ENCODE measurements at places on chromosomes 7 and 10.
A peak's percentile ranks its signal among the peaks of the same experiment; 100 is the strongest.

DNA sequence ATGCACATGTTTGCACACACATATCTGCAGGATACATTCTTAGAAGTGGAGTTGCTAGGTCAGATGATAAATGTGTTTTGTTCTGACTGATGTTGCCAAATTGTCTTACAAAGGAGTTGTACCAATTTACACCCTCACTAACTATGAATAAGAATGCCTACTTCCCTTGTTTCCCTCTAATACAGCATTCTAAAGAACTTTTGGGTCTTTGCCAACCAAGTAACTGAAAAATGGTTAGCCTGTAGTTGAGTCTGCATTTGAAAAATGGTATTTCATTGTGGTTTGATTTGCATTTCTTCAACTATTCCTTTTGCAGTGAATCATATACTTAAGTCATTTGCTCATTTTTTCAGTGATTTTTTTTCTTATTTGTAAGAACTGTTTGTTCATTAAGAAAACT is 48.4 kb downstream of the TMEM26 start:
- no peak for DNase-seq

- no peak for DNase-seq
Observed at GRCh38 chr10:84261236-84261915, 16.5 kb downstream of the RGR start.

DNA sequence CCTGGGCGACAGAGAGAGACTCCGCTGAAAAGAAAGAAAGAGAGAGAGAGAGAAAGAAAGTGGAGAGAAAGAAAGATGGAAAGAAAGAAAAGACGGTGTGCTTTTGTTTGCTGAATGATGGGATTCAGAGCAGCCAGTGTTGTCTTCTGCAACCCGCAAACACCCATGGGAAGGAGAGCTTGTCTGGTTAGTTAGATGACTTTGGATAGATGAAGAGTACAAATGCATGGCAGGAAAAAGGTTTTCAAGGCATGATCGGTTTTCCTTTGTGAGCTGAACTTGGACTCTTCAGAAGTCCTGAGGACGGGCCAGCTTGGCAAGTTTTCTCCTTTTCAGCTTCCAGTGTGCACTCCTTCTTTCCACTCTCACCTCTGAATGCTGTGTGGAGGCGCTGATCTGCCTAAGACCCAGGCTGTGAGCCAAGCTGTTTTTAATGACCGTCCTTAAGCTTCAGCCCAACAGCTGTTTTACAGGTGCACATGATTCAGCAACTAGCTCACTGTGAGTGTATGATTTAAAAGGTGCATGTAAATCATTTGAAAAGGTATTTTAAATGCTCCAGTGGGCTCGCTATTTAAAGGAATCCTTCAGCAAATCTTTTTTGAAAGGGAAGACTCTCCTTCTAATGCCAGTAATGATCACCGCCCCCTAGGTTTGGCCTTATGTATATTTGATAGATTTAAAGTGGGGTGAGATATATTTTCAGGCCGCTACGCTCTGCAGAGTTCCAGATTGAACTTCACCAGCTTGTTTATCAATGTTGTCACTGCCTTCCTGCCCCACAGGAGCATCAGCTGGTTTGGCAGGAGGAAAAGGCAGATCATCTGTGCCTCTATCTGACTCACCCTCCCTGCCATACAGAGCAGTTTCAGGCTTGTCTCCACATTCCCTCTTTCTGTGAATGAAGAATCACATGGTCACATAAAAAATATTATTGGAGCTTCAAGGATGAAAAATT is 115.0 kb downstream of the PLXDC2 start:
- peak; percentile 19 for DNase-seq

DNA sequence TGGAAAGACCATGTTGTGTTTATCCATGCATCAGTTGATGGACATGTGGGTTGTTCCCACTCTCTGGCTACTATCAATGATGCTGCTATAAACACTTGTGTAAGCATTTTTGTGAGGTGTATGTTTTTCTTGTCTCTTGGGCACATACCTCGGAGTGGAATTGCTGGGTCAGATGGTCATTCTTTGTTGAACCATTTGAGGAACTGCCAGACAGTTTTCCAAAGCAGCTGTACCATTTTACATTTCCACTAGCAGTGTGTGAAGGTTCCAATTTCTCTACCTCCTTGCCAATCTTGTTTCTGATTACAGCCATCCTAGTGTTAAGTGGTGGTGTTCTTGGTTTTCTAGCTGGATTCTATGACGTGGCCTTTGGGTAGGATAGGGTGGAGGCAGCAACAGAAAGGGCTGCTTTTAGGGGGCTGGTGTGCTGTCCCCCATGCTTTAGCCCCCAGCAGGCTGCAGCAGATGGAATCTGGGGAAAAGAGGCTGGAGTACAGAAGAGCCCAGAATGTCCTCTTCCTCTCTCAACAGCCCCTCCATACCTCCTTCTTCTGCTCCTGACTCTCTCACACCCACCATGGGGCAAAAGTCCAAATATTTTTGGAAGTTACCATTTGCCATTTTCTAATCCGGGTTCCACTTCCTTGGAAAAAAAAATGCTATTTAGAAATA is 352.7 kb downstream of the FRMD4A start:
- no peak for DNase-seq

GRCh38 chr10:113493882-113494301 is 59.0 kb upstream of the HABP2 start:
- no peak for DNase-seq

DNA sequence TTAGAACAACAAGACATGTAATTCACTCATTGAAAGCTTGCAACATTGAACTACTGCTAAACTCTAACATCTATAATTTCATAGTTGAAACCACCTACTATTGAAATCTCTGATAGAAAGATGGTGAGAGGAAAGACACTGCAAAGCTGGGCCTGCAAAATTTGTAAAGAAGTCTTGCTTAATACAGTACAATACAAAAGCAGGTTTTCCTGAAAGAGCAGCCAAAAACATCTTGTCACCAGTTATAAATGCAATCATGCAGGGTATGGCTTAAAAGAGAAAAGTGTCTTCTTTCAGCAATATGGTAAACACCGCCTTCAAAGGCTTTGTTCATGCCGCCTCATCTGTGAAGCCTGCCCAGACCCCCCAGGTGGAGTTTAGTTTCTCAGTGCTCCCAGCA is 109.2 kb downstream of the ANK3 start:
- DNase-seq: no peak

- DNase-seq: no peak
Observed at GRCh38 chr7:156999958-157000726, 10.3 kb downstream of the MNX1 start.

- DNase-seq: no peak
Observed at GRCh38 chr7:157566631-157567006, 229.8 kb downstream of the DNAJB6 start.

GRCh38 chr7:78683566-78683965 is 769.9 kb downstream of the MAGI2 start:
- DNase-seq: no peak

DNA sequence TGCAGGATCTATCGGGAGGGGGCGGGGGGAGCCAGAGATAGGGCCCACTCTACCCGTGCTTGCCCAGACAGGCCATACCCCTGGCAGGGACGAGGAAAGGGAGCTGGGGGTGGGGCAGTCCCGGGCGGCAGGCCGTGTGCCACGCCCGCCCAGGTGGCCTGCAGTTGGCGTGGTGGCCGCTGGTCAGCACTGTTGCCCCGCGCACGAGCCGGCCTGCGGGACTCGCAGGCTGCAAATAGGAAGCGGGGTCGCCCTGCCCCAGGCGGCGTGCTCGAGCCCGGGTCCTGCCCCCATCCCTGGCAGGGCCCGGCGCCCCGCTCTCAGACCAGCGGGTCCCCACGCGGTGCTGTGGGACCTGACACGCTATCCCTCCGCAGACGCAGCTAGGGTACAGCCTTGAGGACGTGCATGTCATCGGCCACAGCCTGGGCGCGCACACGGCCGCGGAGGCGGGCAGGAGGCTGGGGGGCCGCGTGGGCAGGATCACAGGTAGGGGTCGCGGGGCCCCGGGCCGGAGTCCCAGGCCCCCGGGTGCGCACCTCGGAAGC is 6.7 kb downstream of the PNLIPRP2 start:
- DNase-seq: no peak

All from OCI-LY7 (cell line).